Activated gamma-delta T cell treated with Interleukin-2 at 50 U/mL for 16 hours (primary cell): ENCODE measurements at places on chromosomes 13 and 19.
A peak's percentile ranks its signal among the peaks of the same experiment; 100 is the strongest.

GRCh38 chr13:77532983-77533382, 2.5 kb upstream of the SCEL start:
- DNase-seq, result no peak

GRCh38 chr19:48678201-48678600, 5.4 kb upstream of the NTN5 start:
- no peak for DNase-seq

- DNase-seq, result no peak
Measured at GRCh38 chr19:45975306-45976070, 1.8 kb upstream of the NOVA2 start.

- DNase-seq, result no peak
Measured at GRCh38 chr13:20799726-20800416, 26.1 kb upstream of the EEF1AKMT1 start.

GRCh38 chr19:6066661-6067646, 43.3 kb downstream of the RFX2 start:
- no peak for DNase-seq

- DNase-seq, result peak; percentile 51
Measured at GRCh38 chr19:13207846-13208671, 57.8 kb downstream of the IER2 start.

DNA sequence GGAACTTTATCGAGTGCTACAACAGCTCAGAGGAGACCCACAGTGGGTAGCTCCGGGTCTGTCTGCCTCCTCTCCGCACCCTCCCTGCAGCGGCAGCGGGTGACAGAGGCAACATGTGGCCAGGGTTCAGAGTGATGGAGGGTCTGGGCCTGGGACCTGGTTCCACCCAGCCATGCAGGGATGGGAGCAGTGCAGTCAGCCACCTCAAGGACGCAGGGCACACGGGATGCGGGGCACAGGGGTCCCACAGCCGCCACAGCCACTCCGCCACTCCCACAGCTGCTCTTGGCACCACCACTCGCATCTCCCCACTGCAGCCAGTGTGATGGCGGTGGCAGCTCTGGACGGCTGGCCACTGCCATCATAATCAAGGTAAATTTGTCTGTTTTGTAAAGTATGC, 892.9 kb downstream of the OLFM4 start:
- DNase-seq, result peak; percentile 2

GRCh38 chr13:31495336-31495735, 244.0 kb upstream of the RXFP2 start:
- DNase-seq, result no peak

DNA sequence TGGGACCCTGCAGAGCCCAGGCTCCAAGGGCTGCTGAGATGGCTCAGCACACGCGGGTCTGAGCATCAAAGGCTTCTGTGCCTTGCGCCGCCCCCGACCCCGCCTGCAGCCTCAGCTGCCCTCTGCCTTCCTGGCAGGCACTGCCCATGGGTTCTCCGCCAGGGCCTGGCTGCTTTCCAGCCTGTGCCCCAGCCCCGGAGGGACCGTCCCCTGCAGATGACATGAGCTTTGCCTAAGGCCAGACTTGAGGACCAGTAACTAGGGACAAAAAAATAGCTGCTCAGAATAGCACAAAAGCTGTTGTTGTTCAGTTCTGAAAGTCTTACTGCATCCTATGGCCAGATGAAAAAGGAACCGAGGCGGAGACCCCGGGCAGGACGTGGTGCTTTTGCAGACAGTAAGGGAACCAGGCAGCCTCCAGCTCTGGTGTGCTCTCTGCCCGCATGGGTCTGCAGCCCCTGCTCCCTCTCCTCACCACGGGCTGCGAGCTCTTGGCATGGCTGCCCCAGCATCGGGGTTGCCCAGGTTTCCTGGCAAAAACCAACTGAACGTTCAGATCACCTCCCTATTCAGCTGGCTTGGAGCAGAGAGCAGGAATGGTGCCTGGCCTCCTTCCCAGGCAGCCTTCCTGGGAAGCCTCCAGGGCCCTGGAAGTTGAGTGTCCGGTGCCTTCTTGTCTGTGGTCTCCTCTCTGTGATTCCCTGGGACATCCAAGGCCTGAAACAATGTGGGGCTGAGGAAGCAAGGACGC, 12.5 kb upstream of the CFAP97D2 start:
- DNase-seq, result no peak

DNA sequence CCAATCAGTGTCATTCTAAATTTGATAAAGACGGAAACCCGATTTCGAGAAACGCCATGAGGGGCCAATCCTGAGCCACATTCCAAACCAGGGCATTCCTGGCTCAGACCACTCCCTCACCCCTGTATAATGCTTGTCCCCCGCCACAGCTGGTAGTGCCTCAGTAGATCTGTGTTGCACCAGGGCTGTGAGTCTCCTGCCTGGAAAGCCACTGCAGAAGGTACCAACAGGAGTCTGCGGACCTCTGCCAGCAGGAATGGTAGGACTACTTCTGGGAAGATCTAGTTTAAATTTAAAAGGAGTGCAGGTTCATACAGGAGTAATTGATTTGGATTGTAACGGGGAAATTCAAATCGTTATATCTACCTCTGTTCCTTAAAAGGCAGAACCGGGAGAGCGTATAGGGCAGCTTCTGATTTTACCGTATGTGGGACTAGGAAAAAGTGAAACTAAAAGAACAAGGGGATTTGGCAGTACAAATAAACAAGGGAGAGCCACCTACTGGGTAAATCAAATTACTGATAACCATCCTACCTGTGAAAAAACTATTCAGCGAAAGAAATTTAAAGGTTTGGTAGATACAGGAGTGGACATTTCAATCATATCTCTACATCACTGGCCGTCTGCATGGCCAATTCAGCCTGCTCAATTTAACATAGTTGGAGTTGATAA, 20.8 kb upstream of the ZNF266 start:
- no peak for DNase-seq

- DNase-seq, result no peak
Measured at GRCh38 chr13:109412283-109412901, 374.0 kb downstream of the IRS2 start.

GRCh38 chr13:50366488-50367174, 351.4 kb downstream of the KCNRG start:
- DNase-seq, result no peak

- no peak for DNase-seq
Measured at GRCh38 chr13:33256148-33256840, 29.3 kb downstream of the STARD13 start.

GRCh38 chr19:1756264-1756663, 3.0 kb downstream of the ONECUT3 start:
- DNase-seq, result no peak

- DNase-seq, result peak; percentile 67
Measured at GRCh38 chr19:1028062-1028926, 1.9 kb downstream of the CNN2 start.

GRCh38 chr19:41426952-41427646, at the start of gene B3GNT8:
B3GNT8 (minus strand) TSS chr19:41427374; CDS start chr19:41426778, 596 bp downstream.
- DNase-seq, result peak; percentile 39

DNA sequence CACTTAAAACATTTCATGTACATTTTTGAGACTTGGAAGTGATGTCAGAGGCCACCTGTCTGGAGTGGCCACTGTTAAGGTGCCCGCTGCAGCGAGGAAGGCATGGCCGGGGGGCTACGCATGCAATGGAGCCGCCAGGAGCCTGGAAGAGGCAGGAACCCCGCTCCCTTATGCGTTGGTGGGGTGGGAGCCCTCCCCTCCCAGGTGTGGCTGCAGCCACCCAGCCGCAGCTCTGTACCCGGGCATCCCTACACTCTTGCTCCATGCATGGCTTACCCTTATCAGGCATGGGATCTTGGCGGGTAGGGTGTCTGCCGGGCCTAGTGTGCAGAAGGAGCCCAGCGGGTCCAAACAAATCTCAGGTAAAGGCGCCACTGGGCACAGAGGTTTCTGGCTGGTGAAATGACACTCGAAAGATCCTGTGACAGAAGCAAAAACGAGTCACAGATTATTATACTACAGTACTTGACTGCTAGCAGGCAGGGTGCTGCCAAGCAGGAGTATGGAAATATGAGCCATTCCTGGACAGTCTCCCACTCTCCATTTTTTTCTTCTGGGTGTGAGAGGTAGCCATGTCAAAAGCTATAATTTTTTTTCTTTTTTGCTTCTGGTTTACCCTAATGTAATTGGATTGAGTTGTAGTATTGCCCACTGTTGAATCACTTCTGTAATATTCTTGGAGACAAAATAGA, 1606.3 kb upstream of the MIR17HG start:
- DNase-seq, result no peak

- no peak for DNase-seq
Measured at GRCh38 chr13:60431108-60431700, 34.2 kb downstream of the TDRD3 start.

- no peak for DNase-seq
Measured at GRCh38 chr19:54155694-54156093, 3.8 kb downstream of the LENG1 start.

DNA sequence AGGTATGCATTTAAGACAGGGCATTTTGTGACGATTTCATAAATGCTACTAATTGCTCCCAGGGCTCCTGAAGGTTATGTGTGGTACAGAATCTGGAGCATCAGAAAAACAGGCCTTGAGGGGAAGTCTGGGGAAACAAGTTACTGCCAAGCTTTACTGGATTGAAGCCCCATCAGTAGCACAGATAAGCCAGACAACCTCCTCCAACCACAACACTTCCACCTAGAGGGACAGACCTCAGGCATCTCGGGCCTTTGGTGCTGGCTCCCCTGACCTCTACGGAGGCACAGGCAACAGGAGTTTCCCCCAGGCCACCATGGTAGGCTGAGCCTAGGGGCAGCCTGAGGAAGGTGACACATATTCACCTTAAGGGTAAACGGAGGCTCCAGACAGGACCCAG, 54.1 kb downstream of the ABCC4 start:
- no peak for DNase-seq

DNA sequence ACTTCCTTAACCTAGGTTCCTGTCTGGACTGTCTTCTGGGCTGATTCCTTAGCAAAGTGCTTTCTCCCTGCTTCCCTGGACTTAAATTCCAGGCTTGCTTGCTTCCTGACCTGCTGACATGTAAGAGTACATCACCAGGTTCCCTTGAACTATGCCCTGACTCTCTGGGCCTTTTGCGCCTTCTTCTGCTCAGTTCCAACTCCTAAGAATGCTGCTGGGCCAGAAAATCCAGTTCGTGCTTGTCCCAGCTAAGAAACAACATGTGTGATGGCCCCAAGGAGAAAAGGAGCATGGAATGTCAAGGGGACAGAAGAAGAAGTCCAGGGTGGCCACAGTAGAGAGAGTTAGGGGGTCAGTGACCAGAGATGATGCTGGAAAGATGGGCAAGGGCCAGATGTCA, 42.6 kb upstream of the MBNL2 start:
- DNase-seq, result no peak

- no peak for DNase-seq
Measured at GRCh38 chr19:19256072-19256969, 16.8 kb downstream of the TM6SF2 start.

DNA sequence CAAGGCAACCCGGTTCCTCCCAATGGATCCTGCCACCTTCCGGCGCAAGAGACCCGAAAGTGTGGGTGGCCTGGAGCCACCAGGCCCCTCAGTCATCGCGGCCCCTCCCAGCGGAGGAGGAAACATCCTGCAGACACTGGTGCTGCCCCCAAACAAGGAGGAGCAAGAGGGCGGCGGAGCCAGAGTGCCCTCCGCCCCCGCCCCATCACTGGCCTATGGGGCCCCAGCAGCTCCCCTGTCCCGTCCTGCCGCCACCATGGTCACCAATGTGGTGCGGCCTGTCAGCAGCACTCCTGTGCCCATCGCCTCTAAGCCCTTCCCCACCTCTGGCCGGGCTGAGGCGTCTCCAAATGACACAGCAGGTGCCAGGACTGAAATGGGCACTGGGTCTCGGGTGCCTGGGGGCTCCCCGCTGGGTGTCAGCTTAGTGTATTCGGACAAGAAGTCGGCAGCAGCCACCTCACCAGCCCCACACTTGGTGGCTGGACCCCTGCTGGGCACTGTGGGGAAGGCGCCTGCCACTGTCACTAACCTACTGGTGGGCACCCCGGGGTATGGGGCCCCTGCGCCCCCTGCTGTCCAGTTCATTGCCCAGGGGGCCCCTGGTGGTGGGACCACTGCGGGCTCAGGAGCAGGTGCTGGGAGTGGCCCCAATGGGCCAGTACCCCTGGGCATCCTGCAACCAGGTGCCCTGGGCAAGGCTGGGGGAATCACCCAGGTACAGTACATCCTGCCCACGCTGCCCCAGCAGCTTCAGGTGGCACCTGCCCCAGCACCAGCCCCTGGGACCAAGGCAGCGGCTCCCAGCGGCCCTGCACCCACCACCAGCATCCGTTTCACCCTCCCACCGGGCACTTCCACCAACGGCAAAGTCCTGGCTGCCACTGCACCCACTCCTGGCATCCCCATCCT, 11.2 kb upstream of the PRR19 start:
- DNase-seq, result peak; percentile 67

DNA sequence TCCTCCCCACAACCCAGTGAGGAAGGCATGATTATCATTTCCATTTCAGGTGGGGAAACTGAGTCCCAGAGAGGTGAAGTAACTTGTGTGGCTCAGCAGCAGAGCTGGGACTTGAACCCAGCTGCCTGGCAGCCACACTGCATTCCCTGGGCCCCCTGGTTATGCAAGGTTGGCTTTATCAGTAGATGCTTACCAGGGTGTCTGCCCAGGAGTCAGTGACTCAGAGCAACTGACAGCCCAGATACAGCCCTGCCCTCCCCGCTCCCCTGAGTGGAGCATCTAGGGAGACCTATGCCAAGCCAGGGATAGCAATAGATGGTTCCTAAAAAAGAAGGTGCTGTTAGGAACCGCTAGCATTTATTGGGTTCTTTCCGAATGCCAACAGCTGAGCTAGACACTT, 5.9 kb downstream of the IGLON5 start:
- DNase-seq, result no peak

DNA sequence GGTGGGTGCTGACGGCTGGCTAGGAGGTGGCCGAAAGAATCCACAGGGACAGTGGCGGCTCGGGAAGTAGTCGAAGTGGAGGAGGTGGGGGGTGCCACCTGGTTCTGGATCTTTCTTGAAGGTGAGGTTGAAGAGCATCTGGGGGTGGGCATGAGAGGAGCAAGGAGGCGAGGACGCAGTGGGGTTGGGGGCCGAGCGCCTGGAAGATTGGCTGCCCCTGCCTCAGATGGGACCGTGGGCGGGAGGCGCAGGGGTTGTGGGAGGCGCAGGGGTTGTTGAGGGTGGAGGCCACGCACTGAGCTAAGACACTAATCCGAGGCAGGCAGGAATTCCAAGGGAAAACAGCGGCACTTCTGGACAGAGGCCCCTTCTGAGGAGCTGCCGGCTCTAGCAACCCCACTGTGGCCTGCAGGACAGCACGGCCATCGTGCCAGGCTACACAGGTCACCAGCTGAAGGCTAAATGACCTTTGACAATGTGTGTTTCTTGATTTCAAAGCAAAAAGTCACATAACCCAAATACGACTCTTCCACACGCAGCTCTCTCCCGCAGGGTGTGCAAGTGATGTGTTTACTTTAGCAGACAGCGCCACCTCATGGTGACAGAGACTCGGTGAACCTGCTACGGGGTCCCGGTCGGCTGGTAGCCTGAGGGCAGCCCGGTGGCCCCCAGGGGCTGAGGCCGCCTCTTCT, 44.1 kb upstream of the RANBP3 start:
- peak; percentile 77 for DNase-seq

- no peak for DNase-seq
Measured at GRCh38 chr13:74367193-74367592, 233.0 kb upstream of the KLF12 start.
